ENCODE measurements at places on chromosomes 2 and 18. TPM values are rescaled to one million over a fixed set of nuclear protein-coding genes. Genes with fewer than 3 reads are reported as not detected.
A peak's percentile ranks its signal among the peaks of the same experiment; 100 is the strongest.

- DNase-seq = peak; percentile 71
Observed at GRCh38 chr18:22921772-22922171, 11.4 kb upstream of the RBBP8 start.

- no peak for DNase-seq
Observed at GRCh38 chr2:143705108-143705707, 576.0 kb downstream of the ARHGAP15 start.

The ELOA2 gene
- polyA plus RNA-seq = not detected

DNA sequence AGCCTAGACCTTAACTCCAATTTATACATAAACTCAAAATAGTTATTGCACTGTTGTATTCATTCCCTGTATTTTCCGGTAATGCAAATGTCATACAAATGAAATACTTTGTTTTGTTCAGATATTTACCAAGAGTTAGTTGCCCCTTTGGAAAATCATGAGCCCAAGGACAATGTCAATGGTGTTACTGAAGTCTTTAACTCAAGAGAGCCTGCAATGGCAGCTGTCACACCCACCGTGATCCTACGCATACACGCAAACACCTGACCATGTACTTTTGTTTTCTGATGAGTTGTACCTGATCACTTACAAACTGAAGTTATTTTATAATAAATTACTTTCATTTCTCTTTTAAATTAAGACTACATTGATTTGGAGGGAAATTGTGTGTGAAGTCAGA, 11.7 kb upstream of the WIPF1 start:
- DNase-seq = no peak

GRCh38 chr2:216859944-216860343, at the start of gene TNP1:
TNP1 (minus strand) TSS chr2:216860064; CDS start chr2:216860034, 30 bp downstream.
- no peak for DNase-seq

- no peak for DNase-seq
Observed at GRCh38 chr2:204313256-204313655, 232.0 kb upstream of the PARD3B start.

DNA sequence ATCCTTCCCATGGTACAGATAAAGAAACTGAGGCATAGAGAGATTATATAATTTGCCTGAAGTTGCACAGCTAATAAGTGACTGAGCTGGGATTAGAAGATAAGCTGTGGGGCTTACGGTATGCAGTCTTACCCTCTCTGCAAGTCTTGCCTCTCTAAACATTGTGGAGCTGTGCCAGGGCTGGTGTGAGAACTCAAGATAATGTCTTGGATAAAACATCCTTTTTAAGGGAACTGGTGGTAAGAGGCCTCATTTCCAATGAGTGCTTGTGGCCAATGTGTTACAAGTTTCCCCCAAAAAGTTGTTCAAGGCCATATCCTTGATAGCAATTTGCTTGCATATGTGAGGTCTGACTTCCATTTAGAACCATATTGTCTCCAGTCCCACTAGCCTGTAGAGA, 84.3 kb upstream of the ETAA1 start:
- no peak for DNase-seq

The PLEKHH2 gene
- 66.9 TPM for polyA plus RNA-seq

The IL36RN gene
- polyA plus RNA-seq = not detected

DNA sequence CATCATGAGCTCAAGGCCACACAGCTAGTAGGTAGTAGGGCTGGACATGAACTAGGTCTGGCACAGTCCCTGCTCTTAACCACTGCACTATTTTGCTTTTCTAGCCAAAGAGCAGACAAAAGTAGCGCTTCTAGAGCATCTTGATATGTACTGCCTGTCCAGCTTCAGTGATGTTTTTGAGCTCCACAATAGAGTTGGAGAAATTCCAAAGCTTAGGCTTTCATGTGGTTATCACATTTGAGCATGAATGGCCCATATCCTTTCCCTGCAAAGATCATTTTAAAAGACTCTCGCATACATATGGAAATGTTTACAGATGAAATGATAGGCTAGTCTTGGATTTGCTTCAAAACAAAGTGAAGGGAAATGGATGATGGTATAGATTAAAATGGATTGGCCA, 128.7 kb downstream of the MAP3K20 start:
- DNase-seq = no peak

DNA sequence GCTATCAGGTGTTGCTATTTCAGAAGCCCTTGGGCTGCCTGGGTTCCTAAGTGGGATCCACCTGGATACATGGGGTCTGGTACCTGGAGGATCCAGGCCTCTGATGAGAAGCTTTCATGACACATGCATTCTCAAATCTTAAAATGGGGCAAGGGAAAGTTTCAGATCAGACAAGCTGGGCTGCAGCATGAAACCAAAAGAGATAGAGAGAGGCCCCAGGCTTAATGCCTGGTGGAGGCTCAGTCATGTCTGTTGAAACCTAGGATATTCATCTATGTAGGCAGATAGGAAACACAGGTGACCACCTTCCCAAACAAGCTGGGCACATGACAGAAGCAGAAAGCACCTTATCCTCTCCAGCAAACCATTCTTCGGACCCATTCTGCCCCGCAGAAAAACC, 18.8 kb upstream of the PLB1 start:
- no peak for DNase-seq

- no peak for DNase-seq
Observed at GRCh38 chr2:181300600-181301291, 156.4 kb upstream of the ITGA4 start.

Measured in renal pelvis (tissue), 12 donors.